Suppressor macrophage treated with lipopolysaccharide for 4 hours (primary cell): ENCODE measurements at places on chromosomes 12 and 14.

DNA sequence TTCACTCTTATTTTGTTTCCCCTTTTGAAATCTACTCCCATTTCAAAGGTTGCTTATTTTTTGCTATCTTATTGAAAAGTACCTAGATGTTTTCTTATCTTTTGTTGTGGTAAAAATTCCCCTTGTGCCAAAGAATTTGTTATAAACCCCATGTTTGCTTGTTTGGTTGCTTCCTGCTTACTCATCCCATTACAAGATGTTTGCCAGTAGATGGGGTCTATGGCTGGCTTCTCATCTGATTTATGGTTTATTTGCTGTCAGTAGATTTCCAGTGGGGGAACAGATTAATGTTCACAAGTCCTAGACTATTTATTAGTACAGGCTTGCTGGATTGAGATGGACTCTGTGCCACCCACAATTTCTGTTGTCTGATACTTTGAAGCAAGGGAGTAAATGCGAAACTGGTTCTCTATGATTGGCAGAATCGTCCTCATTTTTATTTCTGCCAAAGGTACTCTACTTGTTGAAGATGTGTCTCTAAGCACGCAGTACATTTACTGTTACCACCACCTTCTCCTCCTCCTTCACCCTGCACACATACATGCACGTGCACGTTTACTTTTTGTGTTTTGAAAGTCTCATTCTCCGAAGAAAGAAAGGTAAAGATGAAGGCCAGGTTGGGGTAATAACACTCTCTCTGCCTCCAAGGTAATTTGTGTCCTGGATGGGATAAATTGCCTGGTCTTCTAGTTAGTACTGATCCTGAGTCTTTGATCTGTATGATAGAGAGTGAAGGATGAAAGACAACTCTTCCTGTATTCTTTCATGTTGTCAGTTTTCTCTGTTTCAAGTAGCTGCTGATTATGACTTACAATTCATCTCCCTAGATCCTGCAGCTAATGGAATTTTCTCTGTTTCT lies 117.2 kb upstream of the ATP2B1 start:
- DNase-seq: no peak

DNA sequence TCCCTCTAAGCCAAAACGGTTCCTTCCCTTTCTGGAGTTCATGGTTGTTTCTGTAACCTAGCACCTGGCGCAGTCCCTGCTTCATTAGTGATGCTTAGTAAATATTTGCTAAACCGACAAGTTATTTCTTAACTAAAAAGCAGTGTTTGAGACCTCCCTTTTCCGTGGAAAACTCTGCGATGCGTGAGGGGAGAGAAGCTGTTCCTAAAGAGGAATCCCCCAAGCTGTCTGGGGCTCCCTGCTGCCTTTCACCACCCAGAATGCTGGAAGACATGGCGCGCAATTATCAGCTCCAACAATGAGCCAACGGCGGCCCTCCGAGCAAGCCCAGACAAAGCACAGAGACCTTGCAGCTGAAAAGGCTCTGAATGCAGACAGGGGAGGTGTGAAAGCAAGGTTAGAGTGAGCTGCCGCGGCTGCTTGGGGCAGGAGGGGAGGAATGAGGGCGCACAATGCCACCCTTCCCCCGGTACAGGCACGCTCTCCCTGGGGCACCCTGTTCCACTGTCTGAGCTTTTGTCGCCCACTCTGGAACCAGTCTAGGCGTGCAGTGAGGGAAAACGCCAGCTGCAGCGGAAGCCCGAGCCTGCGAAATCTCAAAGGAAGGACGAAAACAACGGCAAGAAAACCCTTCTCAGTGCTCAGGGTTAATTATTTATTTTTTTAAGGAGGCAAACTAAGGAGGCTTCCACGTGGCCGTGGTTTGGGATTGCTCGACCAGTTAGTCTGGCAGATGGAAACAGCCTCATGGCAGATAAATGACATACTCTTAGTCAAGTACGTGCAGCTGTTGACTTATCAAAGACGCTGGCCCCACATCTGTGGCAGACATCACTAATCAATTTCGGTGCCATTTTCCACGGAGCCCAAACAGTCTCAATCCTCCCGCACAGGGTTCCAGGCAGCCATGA lies 66.3 kb downstream of the RBM19 start:
- DNase-seq: no peak

GRCh38 chr12:81991868-81992267 lies 232.7 kb upstream of the PPFIA2 start:
- no peak for DNase-seq

- DNase-seq: no peak
Observed at GRCh38 chr12:132282031-132282949, 47.1 kb downstream of the GALNT9 start.

GRCh38 chr14:39229222-39229543 lies 4.5 kb upstream of the MIA2 start:
- no peak for DNase-seq
